ENCODE measurements at places on chromosomes 16 and 17. TPM values are rescaled to one million over a fixed set of nuclear protein-coding genes. Genes with fewer than 3 reads are reported as not detected.

TBX4 gene
- total RNA-seq = not detected

RDM1 gene
- total RNA-seq = not detected

ACSM2B gene
- not detected for total RNA-seq

HIC1 gene
- total RNA-seq = 59.8 TPM

GAST gene
- total RNA-seq = not detected

ALDH3A1 gene
- total RNA-seq = 1.2 TPM

ADCY9 gene
- total RNA-seq = 32.5 TPM

MYOCD gene
- under 0.01 TPM for total RNA-seq

NOL3 gene
- 51.1 TPM for total RNA-seq

DNA sequence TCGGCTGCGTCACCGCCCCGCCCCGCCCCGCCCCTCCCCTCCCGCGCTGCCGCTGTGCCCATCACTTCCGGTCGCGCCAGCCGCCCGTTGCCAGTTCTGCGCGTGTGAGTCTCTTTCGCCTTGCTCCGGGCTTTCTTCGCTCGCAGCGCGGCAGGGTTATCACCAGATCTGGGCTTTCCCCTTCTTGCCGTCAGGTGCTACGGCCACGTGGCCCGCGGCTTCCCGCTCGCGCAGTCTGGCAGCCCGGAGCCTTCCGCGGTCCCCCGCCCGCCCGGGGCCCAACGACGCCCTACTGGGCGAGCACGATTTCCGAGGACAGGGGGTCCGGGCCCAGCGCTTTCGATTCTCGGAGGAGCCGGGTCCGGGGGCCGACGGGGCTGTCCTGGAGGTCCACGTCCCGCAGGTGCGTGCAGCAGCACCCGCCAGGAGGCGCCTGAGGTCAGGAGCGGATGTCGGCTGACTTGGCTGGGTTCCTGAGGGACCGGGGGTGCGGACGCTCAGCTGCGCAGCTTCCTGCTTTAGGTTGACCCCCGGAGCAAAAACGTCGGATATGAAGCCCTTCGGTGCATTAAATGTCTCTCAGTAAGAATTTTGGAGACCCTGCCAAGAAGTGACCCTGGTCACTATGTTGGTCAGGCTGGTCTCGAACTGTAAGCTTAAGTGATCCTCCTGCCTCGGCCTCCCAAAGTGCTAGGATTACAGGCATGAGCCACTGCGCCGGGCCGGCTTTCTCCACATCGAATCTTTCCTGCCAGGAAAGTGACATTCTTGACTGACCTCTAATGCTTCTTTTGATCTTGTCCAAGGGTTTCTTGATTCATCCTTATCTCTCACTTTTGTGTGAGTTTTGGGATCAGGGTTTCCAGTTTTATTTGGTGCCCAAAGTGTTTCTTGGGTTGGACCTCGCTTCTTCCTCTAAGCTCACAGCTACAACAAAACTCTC is at the start of gene METTL23:
METTL23 (plus strand) TSS at position 64 of the 943 bp plus-strand sequence. CDS start 2,872 bp downstream, outside the sequence.
- peak; percentile 88 for DNase-seq

GRCh38 chr17:17609121-17609520 is 17.6 kb upstream of the PEMT start:
- DNase-seq = no peak

- no peak for DNase-seq
These were observed 25.9 kb downstream of the ZFHX3 start for GRCh38 chr16:73021866-73022495.

DNA sequence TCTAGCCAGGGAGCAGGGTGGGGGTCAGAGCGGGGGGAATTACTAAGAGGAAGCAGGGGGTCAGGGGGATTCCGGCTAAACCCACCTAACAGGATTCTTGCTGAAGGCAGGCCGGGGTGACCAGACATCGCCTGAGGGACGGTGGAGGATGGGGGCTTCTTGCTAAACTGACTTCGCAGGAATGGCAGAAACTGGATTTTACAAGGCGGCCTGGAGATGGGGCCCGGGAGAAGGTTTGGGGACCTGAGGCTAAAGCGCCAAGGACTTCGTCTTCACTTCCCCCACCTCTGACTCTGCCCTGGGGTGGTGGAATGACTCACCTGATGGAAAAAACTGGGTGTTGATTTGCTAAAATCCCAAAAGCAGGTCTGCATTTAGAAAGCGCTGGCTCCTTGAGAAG is 23.5 kb downstream of the LGALS3BP start:
- no peak for DNase-seq

GRCh38 chr16:87457061-87457611 is 35.7 kb downstream of the ZCCHC14 start:
- DNase-seq = peak; percentile 81

- no peak for DNase-seq
These were observed 9.6 kb downstream of the IL32 start for GRCh38 chr16:3074860-3075522.

DNA sequence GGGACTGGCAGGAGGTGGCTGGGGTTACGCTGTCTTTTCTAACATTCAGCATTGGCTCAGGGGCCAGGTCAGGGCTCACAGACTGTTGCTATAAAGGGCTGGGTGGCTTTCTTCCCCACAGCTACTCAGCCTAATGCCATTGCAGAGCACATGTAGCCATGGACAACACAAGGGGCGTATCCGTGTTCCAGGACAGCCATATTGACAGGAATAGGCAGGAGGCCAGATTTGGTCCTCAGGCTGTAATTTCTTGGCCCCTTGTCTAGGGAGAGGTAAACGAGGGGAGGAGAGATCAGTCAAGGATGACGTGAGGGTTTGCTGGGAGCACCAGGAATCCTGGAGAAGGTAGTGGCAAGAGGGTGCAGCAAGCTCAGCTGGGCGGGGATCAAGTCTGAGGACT is 21.2 kb upstream of the MYO15B start:
- DNase-seq = no peak

GRCh38 chr17:42818379-42818778 is 5.7 kb downstream of the BECN1 start:
- DNase-seq = peak; percentile 32

GRCh38 chr17:57264776-57265175 is 8.5 kb downstream of the MSI2 start:
- no peak for DNase-seq

- DNase-seq = no peak
These were observed 72.1 kb downstream of the RPTOR start for GRCh38 chr17:80616705-80617104.

GRCh38 chr17:36575028-36575427 is 16.7 kb upstream of the DHRS11 start:
- no peak for DNase-seq

DNA sequence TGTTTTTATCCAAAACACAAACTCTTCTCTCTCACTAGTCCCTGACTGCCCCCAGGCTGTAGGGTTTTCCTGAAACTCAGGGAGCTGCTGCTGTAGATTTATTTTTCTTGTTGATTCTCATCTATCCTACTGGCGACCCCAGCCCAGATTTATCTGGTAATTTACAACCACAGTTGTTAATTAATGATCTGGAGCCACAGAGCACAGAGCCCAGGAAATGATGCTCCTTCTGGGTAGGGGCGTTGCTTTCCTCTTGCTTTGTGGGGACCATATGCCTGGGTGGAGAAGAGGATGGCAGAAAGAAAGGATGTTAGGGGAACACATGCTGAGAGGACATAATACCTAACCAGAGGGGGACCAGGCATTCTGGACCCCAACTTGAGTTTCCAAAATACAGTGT is 7.4 kb upstream of the ETV4 start:
- no peak for DNase-seq

- DNase-seq = no peak
These were observed 77.4 kb upstream of the TOB1 start for GRCh38 chr17:50943575-50943933.

DNA sequence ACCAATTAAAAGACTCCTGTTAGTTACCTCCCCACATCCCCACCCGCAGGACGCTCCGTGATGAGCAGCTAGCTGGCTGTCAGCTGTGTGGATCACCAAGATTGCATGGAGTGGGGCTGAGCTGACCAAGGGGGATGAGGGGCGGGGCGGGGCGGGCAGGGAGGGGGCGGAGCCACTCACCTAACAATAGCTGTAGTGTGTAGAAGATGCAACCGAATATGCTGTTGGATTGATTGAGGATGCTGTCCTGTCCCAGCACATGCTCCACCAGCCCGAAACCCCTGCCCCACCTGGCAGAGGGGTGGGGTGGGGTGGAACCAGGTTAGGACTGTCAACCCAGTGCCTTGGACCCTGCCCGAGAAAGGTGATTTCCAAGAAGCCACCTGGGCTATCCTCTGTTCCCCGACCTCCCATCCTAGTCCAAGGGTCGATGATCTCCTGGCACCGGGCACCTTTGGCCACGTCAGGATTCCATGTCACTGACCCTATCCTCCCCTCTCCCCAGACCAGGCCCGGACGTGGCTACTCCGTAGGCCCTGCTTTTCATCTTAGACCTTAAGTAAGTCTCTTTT is 1.4 kb downstream of the VKORC1 start:
- peak; percentile 71 for DNase-seq

DNA sequence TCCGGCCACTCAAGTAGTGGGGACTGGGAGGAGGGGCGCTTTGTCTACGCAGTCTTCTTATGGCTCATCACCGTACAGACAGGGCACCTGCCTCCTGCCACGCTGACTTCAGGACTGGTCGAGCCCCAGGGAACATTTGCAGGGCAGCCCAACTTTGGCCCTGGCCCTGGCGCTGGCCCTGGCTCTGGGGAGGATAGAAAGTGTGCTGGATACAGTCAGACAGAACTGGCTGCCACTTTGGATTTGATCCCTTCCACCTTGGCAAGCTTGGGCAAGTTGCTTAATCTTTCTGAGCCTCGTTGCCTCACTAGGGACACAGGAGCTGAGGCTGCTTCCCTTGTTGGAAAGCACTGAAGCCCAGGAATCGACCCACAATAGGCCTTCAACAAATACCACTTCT is 13.6 kb downstream of the LGALS9 start:
- peak; percentile 14 for DNase-seq

GRCh38 chr16:63461248-63461841 is 1425.1 kb upstream of the CDH8 start:
- peak; percentile 61 for DNase-seq

GRCh38 chr16:8935989-8936388 is 27.7 kb downstream of the USP7 start:
- DNase-seq = no peak

GRCh38 chr17:20022701-20023100 is 13.5 kb downstream of the SPECC1 start:
- DNase-seq = peak; percentile 18

- peak; percentile 26 for DNase-seq
These were observed 48.7 kb upstream of the AMZ2 start for GRCh38 chr17:68198931-68199836.

- peak; percentile 83 for DNase-seq
These were observed 106.8 kb downstream of the ZNF778 start for GRCh38 chr16:89324056-89325010.

GRCh38 chr16:58516768-58517107 is 1.4 kb downstream of the SETD6 start:
- DNase-seq = no peak

All from GM23248 (cell line).